Bronchus fibroblast of lung (primary cell): ENCODE measurements at places on chromosomes 7 and 10. TPM values are rescaled to one million over a fixed set of nuclear protein-coding genes. Genes with fewer than 3 reads are reported as not detected.

CLDN15 gene
- total RNA-seq = 1.5 and 2.4 TPM in 2 replicates

EGR2 gene
- total RNA-seq = not detected in 2 replicates

TMEM26 gene
- 0.89 and 1.0 TPM in 2 replicates for total RNA-seq

SYT15 gene
- 0.59 TPM in 1 of 2 replicates, not detected in the other for total RNA-seq

HTR5A gene
- total RNA-seq = not detected in 2 replicates

TMEM176A gene
- 0.15 and 0.50 TPM in 2 replicates for total RNA-seq

PRLHR gene
- total RNA-seq = not detected in 2 replicates

PNLIPRP1 gene
- not detected in 2 replicates for total RNA-seq

UBTD1 gene
- total RNA-seq = 19.5 and 20.2 TPM in 2 replicates

PLXNA4 gene
- total RNA-seq = under 0.01 and 0.15 TPM in 2 replicates

HOXA13 gene
- total RNA-seq = not detected in 2 replicates

THSD7A gene
- total RNA-seq = 0.15 and 0.17 TPM in 2 replicates

CDHR1 gene
- under 0.01 TPM in 2 replicates for total RNA-seq

ANKRD1 gene
- total RNA-seq = 6.5 and 6.6 TPM in 2 replicates

FOXI2 gene
- total RNA-seq = not detected in 2 replicates

GSTO2 gene
- 7.3 and 7.6 TPM in 2 replicates for total RNA-seq

SH2B2 gene
- total RNA-seq = 2.5 TPM in 2 replicates
